M059J (cell line): ENCODE measurements at places on chromosomes 4 and X. TPM values are rescaled to one million over a fixed set of nuclear protein-coding genes. Genes with fewer than 3 reads are reported as not detected.

GRCh38 chrX:129830494-129830893 is 13.2 kb downstream of the ZDHHC9 start:
- DNase-seq, result no peak

DNA sequence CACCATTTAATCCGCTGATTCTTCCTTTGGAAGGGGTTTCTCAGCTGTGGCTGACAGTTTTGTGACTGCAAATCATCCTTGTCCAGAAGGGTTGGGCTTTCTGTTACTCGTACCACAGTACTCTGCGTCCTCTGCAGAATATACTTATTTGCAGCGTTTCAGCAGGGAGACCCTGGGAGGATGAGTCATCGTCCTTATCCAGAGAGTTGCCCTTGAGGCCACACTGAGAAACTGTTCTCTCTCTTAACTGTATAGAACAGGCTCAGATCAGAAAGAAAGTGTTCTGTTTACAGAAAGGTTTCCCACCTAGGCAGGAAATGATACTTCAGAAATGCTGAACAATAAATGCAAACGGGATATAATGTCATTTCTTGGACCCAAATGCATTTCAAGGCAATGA is 47.8 kb upstream of the DDX53 start:
- DNase-seq, result peak; percentile 51

GRCh38 chrX:133529578-133529977 is 114.3 kb upstream of the GPC4 start:
- DNase-seq, result no peak

DNA sequence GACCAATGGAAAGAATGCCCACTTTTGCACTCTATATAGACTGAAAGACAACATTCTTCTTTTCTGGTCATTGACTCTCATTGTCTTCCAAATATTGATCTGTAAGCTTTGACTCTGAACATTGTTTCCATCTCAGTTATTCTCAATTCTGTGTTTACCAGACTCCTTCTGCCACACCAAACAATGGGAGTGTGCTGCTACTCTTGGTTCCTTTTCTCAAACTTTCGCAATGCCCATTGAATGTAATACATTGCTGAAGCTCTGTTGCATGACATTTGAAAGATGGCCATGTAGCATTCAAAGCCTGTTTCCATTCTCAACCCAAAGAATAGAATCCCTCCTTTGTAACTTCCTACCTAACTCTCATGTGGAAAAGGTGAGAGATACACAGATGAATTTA is 136.2 kb downstream of the BTC start:
- DNase-seq, result no peak

The GIMD1 gene
- total RNA-seq, result not detected in 2 replicates

DNA sequence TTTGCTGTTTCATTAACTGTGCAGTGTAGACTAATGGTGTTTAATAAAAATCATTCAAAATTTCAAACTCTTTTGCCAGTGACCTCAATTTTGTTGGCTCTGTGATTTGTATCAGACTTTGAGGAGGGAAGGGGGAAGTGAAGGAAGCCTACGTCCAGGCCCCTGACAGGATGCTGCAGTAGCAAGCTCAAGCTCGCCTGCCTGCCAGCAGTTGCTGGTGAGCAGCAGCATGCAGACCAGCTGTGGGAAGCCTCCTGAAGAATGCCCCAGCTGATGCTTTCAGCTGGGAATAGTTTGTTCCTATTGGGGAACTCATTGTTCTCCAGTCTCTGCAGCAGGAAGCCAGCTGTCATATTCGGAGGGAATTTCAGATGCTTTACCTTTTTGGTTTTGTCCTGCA is 495.2 kb downstream of the AFF2 start:
- DNase-seq, result no peak

DNA sequence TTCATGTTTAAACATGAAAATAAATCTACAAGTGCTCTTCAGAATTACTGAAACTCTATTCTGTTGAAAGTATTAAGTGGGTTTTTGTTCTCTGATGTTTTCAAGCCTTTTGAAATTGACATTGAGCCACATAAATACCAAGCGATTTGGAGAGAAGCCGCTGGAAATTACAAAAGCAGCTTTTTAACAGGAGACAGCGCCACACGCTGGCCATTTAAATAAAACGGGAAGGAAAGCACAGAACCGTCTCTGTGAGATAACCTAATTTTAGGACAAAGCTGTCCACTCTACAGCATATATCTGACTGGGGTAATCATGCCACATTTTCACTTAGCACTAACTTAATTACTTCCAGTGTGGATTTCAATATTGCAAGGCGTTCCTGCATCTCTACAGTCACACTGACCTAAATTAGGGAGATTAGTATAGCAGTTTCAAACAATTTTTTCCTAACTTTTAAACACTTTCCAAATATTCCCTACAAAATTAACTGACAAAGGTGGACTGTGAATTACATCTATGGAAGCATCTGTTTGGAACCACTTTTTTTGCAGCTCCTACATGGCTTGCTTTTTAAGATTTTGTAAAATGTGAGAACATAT is 6.8 kb upstream of the ANOS1 start:
- peak; percentile 31 for DNase-seq

DNA sequence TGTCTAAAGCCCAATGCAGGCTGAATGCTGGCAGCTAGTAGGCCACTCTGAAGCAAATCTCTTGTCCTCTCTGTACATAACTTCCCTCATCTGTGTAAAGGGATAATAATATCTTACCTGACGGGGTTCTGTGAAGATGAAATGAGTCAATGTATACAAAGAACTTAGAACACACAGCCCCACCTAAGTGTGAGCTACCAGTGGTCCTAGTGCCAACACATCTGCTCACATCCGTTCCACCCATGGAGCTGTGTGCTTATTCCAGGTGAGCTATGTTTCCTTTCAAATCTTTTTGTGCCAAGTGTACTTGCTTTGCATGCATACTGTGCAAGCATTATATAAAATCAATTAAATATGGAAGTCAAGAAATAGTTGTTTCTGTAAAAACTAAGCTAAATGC is 116.4 kb downstream of the TSPAN5 start:
- no peak for DNase-seq

The PDLIM3 gene
- 7.4 and 14.5 TPM in 2 replicates for total RNA-seq

DNA sequence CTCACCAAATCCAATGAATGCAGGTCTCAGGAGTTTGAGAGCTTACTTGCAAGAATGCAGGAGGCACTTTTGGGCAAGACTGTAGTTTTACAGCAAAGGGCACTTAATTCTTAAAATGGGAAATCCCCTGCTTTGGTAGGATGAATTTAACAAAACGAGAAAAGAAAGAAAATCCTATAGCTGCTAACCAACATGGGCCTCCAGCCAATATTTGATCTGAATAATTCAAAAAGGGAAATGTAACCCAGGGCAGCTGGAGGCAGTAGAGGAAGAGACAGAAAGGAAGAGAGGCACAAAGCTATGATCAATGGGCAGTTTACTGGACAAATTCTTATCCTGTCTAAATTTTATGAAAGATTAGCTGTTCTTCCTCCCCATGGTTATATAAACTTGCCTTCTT is 142.3 kb downstream of the SH3KBP1 start:
- DNase-seq, result no peak

GRCh38 chr4:124997124-124997523 is 284.6 kb upstream of the ANKRD50 start:
- DNase-seq, result no peak

The MAGEA8 gene
- total RNA-seq, result not detected in 2 replicates

GRCh38 chr4:56026596-56026995 is 77.9 kb downstream of the CEP135 start:
- DNase-seq, result peak; percentile 52

The SAGE1 gene
- total RNA-seq, result not detected in 2 replicates
